Central memory CD4-positive, alpha-beta T cell (primary cell): ENCODE measurements at places on chromosomes 6 and 20.

GRCh38 chr6:89680150-89680549 lies 41.6 kb upstream of the LYRM2 start:
- DNase-seq = no peak

- DNase-seq = no peak
Observed at GRCh38 chr6:122207794-122208193, 191.7 kb upstream of the HSF2 start.

DNA sequence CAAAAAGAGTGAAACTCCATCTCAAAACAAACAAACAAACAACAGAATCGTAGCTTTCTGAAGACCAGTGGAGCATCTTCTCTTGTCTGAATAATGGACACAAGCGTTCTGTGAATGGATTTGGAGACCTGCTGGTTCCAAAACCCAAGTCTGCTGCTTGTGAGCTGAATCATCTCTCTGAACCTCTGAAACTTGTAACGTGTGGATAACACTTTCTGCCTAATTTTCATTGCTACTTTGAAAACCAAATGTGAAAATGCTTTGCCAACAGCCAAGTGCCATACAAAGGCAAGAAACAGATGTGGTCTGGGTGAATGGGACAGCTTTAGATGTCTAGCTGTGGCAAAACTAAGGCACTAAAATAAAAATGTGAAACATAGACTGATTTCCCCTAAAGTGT lies 44.3 kb downstream of the PHACTR1 start:
- DNase-seq = no peak

DNA sequence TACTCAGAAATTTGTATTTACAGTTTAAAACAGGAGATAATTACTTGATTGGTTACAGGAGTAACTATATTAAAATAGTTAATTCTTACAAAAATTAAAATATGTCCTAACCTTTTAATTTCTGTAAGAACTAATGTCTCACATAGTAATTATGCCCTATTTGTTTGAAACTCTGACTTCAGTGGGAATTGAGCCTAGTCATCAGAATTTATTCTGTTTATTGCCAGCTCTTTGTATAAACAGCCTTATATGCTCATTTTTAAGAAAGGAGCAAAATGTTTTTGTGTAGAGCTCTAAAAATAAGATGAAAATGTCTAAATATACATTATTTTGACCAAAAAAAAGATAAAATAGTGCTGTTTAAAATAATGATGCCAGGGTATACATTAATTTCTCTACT lies 21.5 kb downstream of the TRMT11 start:
- DNase-seq = no peak

DNA sequence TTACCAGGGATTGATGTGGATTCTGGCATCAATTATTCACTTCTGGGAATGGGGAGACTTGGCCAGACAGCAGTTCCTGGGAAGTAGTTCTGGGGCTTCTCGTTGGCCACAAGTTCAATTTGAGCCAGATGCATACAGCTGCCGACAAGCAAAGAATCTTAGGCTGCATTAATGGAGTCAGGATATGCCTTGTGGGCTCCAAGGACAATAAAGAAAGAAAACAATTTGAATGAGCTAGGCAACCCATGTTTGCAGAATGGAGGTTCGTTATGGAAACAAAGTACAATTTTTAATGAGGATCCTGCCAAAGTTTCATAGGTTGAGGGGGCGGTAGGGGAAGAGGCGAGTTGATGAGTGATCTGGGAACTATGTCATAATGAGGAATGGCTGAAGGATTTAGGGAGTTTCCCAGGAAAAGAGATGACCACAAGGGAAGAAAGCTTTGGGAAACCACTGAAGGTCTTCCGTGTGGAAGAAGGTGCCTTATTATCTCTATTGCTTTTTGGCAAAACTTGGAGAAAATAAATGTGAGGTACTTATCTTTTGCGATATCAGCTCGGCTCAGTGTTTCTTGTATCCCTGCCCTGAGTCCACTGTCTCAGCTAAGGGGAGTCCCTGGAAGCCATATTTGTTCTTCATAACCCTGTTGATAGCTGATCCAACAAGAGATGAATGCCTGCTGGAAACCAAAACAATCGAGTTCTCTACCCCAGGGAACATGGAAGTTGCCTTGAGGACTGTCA lies 181.0 kb upstream of the ZNF217 start:
- DNase-seq = no peak

DNA sequence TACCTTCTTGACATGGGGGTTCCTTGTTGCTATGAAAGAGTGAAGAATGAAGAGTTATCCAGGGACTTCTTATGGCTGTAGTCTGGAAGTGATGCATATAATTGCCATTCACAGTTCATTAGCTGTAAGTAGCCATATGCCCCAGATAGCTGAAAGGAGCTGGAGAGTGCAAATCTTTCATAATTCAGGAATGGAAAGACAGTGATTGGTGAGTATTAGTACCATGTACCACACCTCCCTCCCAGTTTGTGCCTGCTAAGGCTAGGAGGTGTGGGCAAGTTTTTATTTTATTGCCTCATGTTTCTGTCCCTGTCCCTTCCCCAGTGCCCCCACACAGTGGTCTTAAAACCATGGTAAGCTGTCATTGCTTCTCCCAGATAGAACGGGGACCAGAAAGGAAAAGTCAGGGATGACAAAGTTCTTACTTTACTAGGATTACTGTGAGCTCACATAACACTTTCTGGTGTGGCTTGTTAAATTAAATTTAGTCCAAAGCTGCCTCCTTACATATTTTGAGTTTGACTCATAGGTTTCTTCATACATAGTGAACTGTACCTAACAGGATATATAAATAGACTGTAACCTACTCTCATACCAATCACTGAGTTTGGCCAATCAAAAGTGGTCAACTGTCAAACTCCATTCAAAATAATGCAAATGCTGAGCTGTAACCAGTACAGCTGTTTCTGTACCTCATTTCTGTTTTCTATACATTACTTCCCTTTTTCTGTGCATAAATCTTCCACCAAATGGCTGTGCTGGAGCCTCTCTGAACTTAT lies 119.4 kb downstream of the RFPL4B start:
- DNase-seq = no peak

DNA sequence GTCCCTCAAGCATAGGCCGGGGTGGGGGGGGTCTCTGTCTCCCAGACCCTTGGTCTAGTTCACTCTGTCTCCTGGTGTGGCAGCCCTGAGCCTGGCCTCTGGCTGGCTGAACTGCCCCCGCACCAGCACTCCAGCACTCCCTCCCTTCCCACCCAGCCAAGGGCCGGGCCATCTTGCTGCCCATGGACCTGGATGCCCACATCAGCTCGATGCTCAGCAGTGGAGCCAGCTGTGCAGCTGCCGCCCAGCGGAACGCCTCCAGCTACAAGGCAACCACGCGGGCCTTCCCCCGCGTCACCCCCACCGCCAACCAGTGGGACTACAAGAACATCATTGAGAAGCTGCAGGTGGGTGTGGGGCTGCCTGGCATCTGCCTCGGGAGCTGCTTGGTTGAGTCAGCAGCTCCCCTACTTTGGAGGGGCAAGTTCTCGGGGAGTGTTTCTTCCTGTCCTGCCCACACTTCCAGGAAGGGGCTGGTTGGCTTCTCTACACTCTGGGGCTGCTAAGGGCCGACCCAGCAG lies 28.4 kb downstream of the UQCC2 start:
- peak; percentile 52 for DNase-seq

GRCh38 chr6:136616527-136616926 lies 66.3 kb upstream of the MAP7 start:
- DNase-seq = no peak

GRCh38 chr6:159692303-159693127 lies 526 bp downstream of the SOD2 start:
- DNase-seq = peak; percentile 48

GRCh38 chr6:64090352-64090751 lies 454.8 kb downstream of the PHF3 start:
- no peak for DNase-seq

DNA sequence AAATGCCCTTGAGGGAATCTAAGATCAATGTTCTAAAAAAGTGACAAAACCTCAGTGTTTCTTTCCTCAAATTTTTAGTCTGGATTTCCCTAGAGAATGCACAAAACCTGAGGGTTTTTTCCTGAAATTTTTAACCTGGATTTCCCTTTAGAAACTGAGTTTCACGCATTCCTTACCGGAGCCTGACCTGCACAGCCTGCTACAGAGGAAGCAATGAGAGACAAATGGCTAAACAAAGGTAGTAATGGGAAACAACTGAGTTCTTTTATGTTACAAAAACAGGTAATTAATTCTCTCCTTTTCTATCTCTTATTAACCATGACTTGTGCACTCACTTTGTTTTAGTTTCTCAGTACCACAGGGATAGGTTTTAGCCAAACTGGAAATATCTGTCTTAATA lies 281.7 kb upstream of the NT5E start:
- DNase-seq = no peak

DNA sequence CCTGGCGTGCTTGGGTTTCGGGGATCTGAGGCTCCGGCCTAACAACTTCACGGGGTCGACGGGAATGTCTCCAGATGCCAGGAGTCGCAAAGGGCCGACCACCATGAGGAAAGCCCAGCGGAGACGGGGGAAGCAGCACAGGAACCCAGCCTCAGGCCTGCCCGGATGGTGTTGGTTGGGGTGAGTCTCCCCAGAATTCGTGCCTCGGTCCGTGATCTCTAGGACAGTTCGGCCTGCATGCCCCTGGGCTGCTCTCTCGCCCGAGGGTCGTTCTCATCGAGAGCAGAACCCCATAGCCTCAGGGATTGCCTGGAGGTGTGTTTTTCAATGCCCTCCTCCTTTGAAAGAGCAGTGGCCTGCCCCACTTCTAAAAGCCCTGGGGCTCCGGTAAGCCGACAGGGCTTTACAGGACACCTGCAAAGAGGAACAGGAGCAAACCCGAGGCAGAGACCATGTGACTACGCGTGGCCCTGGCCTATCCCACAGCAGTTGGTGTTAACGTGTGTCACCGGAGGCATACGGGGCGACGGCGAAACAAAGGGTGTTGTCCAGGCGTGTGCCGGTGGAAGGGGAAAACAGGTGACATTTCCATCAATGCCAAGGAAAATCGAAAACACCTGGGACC lies 973.1 kb upstream of the DEFB115 start:
- DNase-seq = no peak
